ENCODE measurements at places on chromosomes 5 and 9. TPM values are rescaled to one million over a fixed set of nuclear protein-coding genes. Genes with fewer than 3 reads are reported as not detected.

Gene PFN3
- not detected for total RNA-seq

Gene PHYKPL
- total RNA-seq, result 81.2 TPM

Gene N4BP3
- 0.84 TPM for total RNA-seq

Gene FAM120AOS
- total RNA-seq, result 48.2 TPM

Gene TPRN
- total RNA-seq, result 5.2 TPM

Gene PLPP7
- total RNA-seq, result 5.3 TPM

Gene GRXCR2
- total RNA-seq, result not detected

Gene ECSCR
- 17.9 TPM for total RNA-seq

Gene GABRA6
- not detected for total RNA-seq

GRCh38 chr5:172642051-172642409 is 967 bp downstream of the NEURL1B start:
- DNase-seq, result no peak

DNA sequence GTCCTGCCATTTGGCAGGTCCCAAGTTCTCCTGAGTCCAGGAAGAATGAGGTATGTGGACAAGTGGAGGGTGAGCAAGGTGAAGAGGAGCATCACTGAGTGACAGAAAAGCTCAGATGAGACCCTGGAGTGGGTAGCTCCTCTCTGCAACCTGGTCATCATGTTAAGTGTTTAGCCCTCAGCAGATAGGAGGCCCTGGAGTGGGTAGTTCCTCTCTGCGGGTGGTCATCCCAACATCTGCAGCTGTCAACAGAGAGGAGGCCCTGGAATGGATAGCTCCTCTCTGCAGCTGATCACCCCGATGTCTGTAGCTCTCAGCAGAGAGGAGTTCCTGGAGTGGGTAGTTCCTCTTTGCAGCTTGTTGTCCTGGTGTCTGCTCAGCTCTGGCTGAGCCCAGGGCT is 48.4 kb downstream of the NDUFAF2 start:
- DNase-seq, result no peak

- DNase-seq, result no peak
Observed at GRCh38 chr5:143229426-143229895, 174.0 kb downstream of the NR3C1 start.

GRCh38 chr5:103475629-103476240 is 86.9 kb downstream of the NUDT12 start:
- no peak for DNase-seq

DNA sequence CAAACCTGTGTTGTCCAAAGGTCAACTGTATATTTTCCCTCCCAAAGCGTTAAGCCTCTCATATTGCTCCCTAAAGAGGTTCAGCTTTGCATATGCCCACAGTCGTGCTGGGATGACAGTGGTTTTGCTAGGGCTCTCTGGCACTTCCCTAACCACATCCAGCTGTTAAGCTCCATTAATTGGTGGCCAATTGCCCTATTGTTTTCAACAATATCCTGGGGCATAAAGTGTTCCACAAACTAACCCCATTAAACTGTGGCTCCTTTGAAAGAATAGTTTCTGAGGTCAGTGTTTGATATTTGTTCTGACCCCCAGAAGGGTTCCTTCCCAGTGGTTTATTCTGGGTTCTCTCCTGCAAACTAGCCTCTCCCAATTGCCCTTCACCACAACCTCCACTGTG is 194.5 kb downstream of the HSD17B3 start:
- DNase-seq, result no peak

- no peak for DNase-seq
Observed at GRCh38 chr5:133685402-133686018, 73.2 kb upstream of the FSTL4 start.

DNA sequence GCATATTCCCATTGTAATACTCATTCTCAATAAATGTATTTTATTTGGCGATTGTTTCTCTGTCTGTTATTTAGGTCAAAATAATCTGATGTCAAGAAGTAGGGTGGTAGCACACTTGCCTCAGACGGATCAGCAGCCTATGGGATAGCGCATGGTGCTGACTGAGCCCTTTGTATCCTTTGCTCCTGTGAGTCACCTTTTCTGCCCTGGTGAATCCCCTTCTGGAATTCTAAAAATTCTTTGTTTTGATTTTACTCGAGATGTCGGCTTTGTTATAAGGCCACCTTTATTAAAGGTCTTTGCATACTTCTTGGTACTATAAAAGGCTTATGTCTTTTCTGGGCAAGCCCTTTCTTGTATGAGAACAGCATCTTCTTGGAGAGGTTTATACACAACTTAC is 1187.8 kb downstream of the CDH9 start:
- DNase-seq, result no peak

GRCh38 chr9:93668261-93668871 is 92.0 kb downstream of the PHF2 start:
- DNase-seq, result peak; percentile 9

GRCh38 chr5:673161-673830 is 19.9 kb downstream of the TPPP start:
- DNase-seq, result no peak

GRCh38 chr5:135324897-135325650 is 74.0 kb downstream of the MACROH2A1 start:
- no peak for DNase-seq

- no peak for DNase-seq
Observed at GRCh38 chr5:65061974-65062353, 293.2 kb downstream of the CWC27 start.

GRCh38 chr5:167861129-167861927 is 430.1 kb upstream of the WWC1 start:
- DNase-seq, result no peak

- no peak for DNase-seq
Observed at GRCh38 chr9:14223081-14223480, 90.9 kb downstream of the NFIB start.

DNA sequence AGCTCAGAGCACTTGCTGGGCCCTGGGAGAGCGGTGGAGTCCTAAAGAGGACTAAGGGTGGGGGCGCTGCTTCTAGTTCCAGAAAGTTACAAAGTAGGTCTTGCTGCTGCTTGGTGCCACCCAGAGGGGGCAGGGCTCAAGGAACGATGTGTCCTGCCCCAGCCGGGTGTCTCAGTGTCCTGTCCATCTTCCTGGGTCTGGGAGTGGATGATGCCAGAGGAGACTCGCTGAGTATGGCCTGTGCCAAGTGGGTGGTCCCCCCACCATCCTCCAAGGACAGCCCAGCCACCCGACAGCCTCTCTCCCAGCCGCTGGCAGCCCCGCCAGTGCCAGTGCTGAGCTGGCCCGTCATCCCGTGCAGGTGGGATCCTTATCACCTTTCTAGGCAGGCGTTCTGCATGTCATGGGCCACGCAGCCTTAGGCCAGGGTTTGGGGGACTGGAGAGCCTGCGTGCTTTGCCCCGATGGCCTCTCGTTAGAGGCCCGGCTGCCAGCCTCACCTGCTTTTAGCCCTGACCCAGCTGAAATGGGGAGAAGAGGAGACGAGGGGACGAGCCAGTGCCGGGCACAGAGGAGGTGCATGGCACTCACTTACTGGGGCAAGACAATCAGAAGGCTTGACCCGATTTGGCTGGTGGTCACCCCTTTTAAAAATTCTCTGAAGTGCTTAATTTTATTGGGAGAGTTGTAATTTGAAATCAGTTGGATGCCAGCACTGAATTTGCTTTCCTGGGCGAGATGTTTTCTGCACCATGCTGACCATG is 5.6 kb downstream of the WNK2 start:
- DNase-seq, result no peak

GRCh38 chr9:109868207-109868606 is 88.2 kb downstream of the PALM2AKAP2 start:
- DNase-seq, result no peak

DNA sequence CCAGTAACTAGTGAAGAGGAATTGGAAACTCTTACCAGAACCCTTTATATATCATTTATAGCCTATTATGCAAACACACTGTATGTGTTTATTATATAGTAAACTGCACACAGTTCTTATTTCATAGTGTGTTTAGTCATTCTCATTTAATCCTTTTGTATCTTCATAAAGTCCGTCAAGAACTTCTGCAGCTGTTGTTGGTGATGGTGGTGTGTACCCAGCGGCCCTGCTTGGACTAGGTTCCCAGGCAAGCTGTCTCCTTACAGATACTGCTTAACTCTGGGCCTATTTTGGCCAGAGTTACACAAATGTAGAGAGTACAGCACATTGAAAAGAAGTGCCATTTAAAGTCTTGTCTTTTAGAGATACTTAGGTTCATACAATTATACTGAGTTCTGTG is 231.9 kb downstream of the NDUFS4 start:
- DNase-seq, result no peak

DNA sequence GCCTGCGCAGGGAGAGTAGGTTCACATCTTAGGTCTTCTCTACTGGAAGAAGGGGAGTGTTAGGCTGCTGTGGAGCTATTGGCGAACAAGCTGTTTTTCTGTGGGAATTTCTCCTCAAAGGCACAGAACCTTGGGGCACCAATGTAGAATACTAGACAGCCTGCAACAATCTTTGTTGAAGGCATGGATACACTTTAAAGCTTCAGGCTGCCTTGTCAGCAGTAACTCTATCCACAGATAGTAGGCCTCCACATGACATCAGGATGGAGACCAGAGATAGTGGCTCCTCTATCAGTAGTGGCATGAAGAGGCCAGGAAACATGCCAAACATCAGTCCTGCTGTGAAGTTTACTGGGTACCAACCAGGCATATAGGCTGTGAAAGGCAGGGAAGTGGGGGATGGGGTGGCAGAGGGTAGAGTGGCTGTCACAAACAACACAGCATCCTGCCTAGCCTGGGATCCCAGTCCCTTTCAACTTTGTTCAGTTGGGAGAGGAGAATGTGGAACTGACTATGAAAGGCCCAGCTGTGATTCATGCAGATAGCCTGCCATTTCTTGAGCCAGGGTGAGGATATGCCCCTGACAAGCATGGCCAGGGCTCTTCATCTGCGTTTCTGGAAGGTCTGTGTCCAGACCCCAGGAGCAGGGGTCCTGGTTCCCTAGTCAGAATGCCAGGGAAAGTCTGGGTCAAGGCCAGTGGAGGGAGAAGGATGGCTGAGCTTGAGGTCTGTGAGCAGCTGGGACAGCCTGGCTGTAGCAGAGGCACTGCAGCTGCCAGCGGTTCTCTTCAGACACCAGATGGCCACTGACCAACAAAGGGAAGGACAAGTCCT is 1.0 kb upstream of the HK3 start:
- DNase-seq, result no peak

DNA sequence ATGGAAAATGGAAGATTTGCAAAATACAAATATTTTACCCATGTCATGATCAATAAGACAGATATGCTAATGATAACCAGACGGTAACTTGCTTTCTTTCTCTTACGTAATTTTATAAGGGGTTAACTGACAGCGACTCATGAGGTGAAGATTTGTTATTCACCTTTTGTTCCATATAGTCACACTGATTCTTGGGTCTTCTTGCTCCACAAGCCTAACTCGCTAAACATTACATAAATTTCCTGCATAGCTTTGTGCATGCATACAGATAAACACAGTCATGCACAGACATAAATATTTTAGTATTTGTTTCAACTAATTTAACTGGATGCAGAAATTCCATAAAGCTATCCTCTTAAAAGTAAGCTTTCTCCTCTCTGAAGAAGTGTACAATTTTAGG is 225.9 kb downstream of the VPS13A start:
- DNase-seq, result no peak

DNA sequence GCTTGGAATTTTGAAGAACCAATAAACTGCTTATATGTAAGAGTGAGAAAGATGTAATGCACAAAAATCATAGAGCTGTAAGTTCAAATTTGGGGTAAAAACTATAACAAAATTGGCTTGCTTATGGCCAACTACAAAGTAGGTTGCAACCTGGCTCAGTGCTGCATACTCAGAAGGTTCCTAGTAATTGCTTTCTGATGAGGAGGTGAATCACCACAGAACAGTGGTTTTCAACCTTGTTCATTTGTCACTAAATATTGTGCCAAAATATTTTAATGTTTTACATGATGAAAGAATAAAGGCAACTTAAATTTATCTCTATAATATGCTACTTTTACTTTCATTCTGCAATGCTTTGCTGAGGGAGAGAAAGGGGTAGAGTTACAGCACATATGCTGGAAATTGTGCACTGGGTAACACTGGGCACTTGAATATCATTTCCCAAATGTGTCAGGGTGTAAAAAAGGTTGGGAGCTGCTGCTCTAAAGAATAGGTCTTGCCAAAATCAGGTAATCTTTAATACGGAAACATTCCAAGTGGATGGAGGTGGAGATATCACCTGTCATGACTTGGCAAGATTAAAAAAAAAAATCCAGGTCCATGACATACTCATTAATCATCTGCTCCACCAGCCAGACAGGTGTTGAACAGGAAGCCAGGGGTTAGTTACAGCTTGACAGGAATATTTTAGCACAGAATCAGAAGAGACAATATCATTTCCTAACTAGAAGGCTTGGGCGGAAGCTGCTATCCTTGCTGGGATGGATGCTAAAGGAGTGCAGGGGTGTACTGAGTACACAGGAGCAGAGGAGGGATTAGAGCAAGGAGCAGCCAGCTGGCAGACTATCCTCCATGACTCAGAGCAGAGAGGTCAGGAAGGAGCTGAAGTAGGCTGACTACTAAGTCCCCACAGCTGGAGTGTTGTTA is 34.6 kb upstream of the CCL21 start:
- no peak for DNase-seq

DNA sequence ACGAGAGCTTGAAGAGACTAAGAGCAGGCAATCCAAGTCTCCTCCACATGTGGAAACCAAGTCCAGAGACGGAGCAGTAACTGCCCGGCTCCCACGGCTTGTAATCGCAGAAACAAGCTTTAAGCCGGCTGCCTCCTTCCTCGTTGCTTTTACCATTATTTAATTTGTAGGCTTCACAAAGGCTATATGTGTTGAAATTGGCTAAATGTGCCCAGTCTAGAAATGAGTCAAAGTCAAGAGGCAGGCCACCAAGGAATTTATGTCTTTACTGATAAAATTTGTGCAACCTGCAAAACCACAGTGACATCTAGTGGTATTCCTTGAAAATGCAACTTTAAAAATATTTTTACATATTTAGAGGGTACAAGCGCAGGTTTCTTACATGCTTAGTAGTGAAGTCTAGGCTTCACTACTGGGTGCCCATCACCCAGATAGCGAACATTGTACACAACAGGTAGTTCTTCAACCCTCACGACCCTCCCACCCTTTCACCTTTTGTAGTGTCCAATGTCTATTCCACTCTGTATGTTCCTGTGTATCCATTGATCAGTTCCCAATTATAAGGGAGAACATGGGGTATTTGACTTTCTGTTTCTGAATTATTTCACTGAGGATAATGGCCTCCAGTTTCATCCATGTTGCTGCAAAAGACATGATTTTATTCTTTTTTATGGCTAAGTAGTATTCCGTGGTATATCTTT is 33.5 kb upstream of the EBF1 start:
- DNase-seq, result no peak

- no peak for DNase-seq
Observed at GRCh38 chr5:135488727-135489465, 36.7 kb upstream of the TIFAB start.

Data from omental fat pad (tissue), 4 donors.